ENCODE measurements at places on chromosomes 2 and 18.

GRCh38 chr2:185145316-185146121 is 547.2 kb downstream of the ZNF804A start:
- DNase-seq: no peak

DNA sequence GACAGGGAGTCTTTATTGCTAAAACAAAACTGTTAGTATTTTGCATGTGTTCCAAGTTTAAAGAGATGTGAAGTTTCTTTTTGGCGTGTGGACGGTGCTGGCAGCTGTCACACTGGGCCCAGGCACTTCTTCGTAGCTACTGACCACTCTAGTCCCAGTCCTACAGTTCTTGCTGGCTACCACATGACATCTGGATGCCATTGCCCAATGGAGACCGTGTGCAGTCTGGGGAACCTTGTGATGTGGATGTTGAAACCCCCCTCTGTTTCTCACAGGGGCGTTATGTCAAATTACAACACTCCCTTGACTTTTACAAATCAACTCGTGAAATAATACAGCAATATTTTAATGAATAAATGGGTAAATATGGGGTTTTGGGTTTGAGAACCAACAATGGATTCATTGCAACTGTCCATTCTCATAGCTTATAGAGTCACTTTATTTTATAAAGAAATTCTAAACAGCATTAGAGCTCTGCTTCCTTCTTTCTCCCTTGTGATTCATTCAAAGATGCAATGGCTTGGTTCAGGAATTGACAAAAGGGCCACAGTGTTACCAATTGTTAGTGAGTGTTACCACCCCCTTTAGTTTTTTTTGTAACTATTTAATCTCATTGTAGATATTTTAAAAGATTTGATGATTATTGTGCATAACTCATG is 1.2 kb downstream of the GPD2 start:
- DNase-seq: no peak

DNA sequence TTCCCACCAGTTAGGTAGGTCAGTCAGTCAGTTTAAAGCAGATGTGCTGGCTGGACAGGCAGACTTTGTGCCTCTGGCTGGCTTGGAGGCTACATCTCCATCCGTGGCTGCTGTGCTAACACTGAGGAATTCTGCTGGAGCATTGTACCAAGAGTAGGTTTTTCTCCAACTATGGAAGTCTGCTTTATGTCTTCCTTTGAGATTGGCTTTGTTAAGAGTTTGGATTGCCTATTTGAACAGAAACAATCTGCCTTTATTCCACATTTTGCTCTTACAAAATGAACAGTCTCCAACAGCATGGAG is 46.7 kb downstream of the WDR75 start:
- no peak for DNase-seq

- DNase-seq: no peak
Measured at GRCh38 chr2:135096665-135097446, 44.8 kb downstream of the RAB3GAP1 start.

- DNase-seq: no peak
Measured at GRCh38 chr2:61949714-61950560, 44.5 kb downstream of the COMMD1 start.

DNA sequence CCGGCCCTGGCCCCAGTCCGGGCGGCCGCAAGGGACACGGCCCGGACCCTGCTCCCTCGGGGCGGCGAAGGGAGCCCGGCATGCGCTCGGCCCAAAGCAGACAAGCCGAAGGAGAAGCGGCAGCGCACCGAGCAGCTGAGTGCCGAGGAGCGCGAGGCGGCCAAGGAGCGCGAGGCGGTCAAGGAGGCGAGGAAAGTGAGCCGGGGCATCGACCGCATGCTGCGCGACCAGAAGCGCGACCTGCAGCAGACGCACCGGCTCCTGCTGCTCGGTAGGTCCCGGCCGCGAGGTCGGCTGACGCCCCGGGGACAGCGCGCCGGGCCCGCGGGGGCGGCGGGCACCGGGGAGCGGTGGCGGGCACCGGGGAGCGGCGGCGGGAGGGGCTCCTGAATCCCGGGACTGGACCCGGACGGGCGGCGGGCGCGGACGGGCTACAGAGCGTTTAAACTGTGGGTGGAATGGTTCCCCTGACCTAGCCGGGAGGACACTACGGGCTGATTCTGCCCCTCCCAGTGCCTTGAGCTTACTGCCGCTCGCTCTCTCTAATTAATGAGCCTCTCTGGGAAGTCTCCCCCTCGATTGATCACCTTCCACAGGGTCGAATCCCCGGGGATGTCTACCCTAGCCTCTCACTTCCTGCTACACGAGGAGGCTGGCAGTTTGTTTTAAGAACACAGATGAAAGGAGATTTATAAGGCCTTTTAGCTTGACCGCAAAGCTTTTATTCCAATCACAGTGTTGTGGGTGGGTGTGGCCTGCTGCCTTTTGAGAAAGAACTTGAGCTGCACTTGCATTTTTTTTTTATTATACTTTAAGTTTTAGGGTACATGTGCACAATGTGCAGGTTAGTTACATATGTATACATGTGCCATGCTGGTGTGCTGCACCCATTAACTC is 853 bp downstream of the GNAL start:
- DNase-seq: no peak

GRCh38 chr18:22434973-22435608 is 17.4 kb upstream of the CTAGE1 start:
- DNase-seq: no peak

DNA sequence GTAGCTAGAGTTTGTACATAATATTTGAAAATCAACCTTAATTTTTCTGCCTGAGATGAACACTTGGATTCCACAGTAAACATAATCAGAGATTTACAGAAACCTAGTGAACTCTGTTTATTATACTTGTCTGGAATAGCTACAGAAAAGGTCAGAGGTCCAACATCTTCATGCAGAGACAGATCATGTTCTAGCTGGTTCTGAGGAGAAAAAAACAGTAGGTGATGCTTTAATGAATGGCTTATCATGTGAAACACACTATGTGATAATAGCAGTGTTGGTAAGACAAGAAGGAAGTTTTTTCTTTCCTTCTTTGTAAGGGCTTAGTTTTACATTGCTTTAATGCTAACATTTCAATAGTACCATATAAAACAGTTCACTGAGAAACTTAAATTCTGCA is 846.4 kb upstream of the ZEB2 start:
- no peak for DNase-seq

GRCh38 chr2:113741091-113741490 is 15.4 kb downstream of the SLC35F5 start:
- no peak for DNase-seq

DNA sequence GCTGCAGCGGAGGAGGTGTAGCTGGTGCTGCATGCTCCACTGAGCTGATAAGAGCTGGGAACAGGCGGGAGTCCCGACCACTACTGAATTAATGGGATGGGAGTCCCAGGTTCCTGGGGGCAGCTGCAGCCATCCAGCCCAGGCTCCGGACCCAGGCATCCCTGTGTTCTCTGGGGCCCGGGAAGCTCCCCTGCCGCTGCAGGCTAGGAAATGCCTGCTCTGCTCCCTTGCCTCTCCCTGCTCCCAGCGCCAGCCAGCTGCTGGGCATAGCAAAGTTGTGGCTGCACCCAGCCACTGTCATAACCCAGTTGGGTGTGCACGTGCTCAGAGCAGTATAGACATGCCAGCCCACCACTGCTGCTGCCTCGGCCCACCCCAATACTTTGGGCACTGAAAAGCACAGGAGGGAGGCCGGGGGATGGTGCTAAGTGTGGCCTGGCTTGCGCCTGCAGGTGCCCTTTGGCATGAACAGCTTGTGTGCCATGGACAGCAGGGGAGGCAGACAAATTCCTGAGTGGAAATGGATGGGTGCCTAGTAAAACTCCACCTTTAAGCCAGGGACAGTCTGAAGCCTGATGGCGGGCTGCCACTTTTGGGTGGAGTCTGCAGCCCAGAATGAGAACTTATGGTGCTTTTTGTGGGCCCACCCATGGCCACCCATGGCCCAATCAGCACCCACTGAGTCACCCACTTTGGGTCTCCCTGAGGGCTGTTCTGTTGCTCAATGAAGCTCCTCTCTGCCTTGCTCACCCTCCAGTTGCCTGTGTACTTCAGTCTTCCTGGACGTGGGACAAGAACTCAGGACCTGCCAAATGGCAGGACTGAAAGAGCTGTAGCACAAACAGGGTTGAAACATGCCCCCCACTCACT is 219.3 kb upstream of the TMEFF2 start:
- DNase-seq: no peak

GRCh38 chr18:68121826-68122225 is 593.1 kb downstream of the TMX3 start:
- no peak for DNase-seq

DNA sequence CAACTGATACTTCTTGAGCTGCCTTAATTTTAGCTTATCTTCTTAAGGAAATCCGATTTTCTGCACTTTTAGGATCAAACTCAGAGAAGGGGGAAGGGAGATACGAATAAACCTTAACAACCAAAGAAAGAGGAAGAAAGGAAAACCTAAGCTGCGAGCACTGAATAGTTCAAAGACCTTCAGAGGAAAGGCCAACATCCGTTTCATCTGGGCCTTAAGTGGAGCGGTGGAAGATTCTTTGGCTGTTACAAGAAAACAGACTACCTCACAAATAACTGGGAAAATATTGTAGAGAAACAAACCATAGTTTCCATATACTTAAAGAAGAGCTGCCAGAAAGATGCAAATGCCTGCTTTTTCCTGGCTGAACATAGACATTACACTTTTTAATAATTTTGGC is 43.6 kb downstream of the VIT start:
- no peak for DNase-seq

GRCh38 chr18:46649071-46649862 is 7.8 kb downstream of the LOXHD1 start:
- DNase-seq: no peak

GRCh38 chr2:27809761-27810241 is 38.3 kb downstream of the MRPL33 start:
- no peak for DNase-seq

DNA sequence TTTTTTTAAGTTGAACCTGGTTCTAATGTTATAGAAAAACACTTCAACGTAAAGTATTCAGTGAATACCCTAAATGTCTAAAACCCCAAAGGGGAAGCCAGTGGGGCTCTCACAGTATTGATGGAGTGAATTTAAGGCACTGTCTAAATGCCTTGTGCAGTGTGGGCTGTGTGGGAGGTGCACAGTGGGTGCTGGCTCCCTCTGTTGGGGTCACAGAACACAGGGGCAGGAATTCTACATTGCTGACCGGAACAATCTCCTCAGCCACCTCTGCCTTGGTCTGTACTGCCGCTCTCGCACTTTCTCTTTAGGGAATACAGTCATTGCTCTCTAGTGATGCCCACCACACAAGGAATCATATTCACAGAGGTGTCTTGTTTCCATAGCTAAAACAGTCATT is 45.4 kb downstream of the SPRED2 start:
- DNase-seq: no peak

DNA sequence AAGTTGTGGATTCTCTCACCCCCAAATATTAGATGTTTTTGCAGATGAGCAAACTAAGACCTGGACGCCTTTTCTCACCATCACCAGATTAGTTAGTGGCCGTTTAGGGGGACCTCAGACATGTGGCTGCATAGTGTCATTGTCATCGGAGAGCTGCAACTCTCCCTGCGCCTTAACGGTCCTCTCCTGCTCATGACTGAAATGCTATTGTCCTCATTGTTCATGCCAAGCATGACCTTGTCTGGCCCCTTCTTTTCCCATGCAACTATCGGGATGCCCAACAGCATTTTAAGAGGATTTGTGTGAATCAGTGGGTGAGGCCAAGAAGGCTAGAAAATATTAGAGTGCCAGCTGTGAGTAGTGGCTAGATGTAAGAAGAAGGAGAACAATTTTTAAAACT is 174.2 kb downstream of the SOCS6 start:
- DNase-seq: no peak

GRCh38 chr2:27664154-27664574 is 475 bp downstream of the SLC4A1AP start:
- no peak for DNase-seq

DNA sequence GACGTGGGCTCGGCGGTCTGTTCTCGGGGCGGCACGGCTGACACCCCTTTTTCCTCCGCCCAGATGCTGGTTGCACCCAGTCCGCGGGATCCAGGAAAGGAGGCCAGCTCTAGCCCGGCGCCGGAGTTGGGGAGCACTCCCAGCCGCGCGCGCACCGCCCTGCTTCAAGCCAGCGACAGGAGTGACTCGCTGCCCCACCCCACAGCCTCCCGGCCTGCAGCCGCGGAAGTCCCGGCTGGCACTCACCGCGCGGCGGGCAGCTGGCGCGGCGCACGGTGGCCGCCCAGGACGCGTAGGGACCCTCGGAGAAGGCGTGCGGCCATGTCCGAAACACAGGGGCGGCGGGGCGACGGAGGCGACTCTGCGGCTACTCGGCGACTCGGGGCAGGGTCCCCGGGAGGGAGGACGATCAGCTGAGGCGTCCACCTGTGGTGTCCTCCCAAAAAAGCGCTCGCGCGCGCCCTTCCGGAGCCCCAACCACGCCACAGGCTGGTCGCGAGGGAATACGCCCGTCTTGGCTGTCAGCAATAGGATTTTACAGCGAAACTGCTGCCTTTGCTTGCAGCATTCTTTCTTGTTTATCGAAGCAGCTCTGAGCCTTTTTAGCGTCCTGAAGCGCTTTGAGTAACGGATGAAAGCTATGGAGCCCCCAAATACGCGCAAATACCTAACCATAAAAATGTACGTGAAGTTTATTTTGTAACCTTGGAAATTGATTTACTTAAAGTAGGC is at the start of gene ACADL:
Gene ACADL, minus strand, starts transcription at position 507 of the 732 bp plus-strand sequence. Its CDS starts 184 bp downstream, at position 323.
- DNase-seq: no peak

DNA sequence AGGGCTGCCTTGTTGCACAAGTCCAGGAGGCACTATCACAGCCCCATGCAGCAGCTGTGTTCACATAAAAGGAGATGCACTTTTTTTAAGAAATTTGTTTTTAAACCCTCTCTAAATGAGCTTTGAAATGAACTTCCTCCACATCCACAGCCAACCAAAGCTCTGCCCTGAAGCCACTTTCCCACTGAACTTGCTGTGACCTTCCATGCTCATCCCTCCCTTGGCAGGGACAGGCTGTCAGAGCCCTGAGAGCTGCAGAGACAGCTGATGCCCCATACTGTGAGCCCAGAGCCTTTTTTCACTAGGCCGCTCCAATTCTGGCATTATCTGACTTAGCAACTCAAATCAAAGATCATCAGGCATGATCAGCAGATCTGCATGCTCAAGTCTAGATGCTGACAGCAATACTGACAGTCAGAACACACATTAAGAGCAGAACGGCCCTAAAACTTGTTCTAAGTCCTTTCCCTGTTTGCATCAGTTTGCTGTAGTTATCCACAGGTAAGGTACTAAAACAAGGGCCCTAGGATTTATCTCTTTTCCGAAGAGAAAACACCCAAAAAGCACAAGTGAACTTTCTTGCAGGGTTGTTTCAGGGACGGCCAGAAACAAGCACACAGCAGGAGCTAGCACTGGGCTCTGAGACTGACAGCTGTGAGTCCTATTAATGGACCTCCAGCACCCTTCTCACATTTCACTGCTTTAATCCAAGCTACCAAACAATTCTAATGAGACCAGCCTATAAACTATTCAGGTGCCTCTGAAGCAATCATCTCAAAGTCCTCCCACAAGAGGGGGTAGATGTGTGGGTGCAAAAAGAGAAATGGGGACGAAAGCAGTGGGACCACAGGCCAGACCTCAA is 34.9 kb downstream of the RNU4ATAC start:
- no peak for DNase-seq

GRCh38 chr2:170813611-170814532 is 2.8 kb upstream of the GAD1 start:
- no peak for DNase-seq

DNA sequence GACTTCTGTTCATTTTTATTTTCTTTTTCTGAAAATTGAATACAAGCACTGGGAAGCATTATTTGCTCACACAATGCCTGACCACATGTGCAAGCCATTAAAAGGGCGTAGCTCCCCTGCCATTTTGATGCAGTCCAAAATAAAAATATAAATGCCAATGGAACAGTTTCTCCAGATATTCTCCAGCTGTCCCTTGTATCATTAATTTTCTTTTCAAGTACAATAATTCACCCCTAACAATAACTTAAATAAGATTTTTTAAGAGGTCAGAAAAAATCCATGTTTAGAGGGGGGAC is 168.0 kb downstream of the TMEFF2 start:
- DNase-seq: no peak

Data from CD4-positive, alpha-beta T cell treated with Interleukin-15 for 4 hours (primary cell).